ENCODE measurements at places on chromosomes 16 and 17.

DNA sequence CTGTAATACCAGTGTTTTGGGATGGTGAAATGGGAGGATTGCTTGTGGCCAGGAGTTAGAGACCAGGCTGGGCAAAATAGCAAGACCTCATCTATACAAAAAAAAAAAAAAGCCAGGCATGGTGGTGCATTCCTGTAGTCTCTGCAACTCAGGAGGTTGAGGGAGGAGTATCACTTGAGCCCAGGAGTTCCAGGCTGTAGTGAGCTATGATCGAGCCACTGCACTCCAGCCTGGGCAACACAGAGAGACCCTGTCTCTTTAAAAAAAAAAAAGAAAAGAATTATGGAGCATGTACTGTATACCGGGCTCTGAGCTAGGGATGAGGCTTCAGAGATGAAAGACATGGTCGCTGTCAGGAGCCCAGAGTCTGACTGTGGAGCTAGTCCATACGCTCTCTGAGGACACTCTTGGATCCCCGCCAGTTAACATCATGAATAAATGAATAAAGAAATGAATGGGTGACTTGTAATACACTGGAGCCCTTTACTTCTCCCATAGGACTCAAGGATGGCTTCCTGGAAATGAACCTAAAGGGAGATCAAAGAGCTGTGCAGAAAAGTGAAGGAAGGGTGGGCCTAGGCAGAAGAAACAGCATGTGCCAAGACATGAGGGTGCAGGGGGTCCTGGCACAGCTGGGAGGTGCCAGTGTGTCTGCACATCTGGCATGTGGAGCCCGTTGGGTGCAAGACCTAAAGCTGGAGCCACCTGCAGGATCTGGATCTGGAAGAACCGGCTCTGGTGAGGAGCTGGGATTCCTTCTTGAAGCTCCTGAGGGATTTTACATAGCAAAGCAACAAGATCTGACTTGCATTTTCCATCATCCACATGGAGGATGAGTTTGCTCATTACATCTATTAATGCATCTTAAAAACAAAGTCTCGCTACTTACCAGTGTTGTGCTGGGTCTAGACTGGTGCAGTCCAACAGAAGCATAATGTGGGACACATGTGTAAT, 120.4 kb downstream of the IRX3 start:
- DNase-seq, result no peak

- no peak for DNase-seq
Observed at GRCh38 chr16:47519037-47519436, 57.9 kb downstream of the PHKB start.

DNA sequence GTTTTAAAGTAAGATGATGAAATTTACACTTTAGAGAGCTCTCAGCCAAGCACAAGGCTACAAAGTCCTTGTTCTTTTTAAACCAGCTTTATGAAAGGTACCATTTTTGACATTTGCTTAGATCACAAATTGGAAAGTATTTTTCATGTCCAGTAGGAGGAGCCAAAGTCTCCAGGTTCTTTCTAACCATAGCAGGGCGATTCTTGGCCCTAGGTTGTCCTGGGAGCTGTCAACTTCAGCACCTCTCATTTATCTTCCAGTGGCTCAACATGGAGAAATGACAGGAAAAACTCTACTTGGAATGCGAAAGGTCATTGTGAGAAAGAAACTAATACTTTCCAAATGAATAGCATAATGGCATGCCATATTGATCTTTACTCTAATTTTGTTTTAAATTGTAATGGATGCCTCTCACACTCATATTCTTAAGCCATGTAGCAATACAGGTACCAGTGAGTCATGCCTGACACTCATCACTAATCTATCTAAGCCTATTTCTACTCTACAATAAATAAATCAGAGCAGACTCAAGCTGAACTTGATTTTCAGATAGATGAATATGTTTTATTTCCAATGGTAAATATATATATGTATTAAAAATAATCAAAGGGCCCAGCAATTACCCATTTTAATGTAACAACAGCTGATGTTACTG, 919.1 kb upstream of the EEF2KMT start:
- peak; percentile 71 for DNase-seq

DNA sequence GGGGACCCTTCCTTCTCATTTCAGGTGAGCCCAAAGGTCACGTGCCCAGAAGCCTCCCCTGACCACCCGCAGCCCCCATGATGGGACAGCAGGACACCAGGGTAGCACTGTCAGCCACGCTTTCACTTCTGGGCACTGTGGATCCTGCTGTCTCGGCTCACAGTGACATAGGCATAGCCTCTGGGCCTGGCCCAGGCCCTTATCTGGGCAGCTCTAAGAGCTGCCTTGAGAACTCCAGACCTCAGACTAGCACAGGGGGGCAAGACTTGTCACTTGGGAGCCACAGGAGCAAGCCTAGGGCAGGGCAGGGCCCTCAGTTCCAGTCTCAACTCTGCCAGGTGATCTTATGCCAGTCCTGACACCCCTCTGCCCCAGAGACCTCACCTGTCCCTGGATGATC, 4.7 kb downstream of the NATD1 start:
- no peak for DNase-seq

- DNase-seq, result no peak
Observed at GRCh38 chr17:59853168-59853918, 39.4 kb downstream of the TUBD1 start.

GRCh38 chr16:25838724-25839186, 147.0 kb downstream of the HS3ST4 start:
- DNase-seq, result peak; percentile 76

GRCh38 chr17:28573966-28574480, 2.7 kb downstream of the ALDOC start:
- no peak for DNase-seq

DNA sequence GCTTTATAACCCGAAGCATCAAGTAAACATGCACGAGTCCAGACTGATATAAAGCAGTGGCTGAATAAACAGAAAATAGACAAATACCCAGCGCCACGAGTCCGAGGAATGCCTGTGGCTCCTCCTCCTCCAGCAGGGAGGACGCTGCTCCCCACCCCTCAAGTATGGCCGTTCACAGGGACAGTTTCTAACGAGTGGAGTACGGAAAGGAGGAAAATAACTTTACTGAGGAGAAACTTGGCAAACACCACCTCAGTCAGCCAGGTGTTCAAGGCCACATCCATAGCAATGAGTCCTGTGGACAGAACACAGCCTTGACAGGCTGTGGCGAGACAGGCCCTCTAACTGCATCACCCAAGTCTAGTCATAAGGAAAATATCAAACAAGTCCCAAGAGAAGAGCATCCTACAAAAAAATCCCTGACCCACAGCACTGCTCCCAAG, 9.2 kb downstream of the ZDHHC7 start:
- DNase-seq, result no peak

- no peak for DNase-seq
Observed at GRCh38 chr17:1271030-1271423, 783 bp downstream of the BHLHA9 start.

DNA sequence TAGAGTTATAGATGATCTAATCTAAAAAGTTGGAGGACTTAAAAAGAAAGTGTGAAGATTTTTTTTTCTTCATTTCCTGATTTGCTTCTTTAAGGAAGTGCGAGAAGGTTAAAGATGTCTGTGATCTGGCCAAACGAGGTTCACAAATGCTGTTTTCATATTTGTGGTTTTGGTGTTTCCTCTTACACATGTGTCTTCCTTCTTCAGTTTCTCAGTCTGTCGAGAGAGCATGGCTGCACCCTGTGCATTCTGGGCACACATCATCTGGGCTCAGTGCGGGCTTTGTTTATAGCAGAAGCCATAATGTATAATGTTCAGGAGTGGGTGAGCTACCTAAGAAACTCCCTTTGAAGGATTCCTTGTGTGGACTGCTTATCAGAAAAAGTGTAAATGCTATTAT, 260.4 kb upstream of the TBX2 start:
- no peak for DNase-seq

DNA sequence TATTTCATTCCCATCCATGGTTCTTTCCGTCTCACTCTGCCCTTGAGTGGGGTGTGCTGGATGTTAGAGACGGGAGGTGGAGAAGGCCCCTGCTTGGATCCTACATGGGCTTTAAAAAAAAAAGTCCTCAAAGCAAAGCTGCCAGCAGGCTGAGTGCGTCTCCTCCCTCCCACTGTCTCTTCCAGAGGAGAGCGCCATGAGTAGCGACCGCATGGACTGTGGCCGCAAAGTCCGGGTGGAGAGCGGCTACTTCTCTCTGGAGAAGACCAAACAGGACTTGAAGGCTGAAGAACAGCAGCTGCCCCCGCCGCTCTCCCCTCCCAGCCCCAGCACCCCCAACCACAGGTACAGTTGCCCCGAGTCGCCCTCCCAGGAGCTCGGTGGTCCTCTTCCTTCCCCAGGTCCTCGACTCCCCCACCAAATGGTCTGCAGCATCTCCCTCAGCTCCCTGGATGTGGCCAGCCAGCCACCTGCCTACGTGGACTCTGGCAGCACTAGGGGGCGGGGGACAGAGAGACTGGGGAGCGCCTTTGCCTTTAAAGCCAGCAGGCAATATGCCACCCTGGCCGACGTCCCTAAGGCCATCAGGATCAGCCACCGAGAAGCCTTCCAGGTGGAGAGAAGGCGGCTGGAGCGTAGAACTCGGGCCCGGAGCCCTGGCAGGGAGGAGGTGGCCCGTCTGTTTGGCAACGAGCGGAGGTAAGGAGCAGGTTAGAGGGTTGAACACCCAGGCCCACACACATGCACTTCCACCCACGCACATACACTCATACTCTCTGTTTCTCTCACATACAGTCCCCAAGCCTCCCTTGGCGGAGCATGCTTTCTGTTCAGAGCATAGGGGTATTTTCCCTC, 68.2 kb downstream of the PLD6 start:
- no peak for DNase-seq

GRCh38 chr17:41656249-41657023, 32.1 kb upstream of the KRT17 start:
- no peak for DNase-seq

GRCh38 chr16:50360033-50360778, 8.6 kb downstream of the BRD7 start:
- no peak for DNase-seq

DNA sequence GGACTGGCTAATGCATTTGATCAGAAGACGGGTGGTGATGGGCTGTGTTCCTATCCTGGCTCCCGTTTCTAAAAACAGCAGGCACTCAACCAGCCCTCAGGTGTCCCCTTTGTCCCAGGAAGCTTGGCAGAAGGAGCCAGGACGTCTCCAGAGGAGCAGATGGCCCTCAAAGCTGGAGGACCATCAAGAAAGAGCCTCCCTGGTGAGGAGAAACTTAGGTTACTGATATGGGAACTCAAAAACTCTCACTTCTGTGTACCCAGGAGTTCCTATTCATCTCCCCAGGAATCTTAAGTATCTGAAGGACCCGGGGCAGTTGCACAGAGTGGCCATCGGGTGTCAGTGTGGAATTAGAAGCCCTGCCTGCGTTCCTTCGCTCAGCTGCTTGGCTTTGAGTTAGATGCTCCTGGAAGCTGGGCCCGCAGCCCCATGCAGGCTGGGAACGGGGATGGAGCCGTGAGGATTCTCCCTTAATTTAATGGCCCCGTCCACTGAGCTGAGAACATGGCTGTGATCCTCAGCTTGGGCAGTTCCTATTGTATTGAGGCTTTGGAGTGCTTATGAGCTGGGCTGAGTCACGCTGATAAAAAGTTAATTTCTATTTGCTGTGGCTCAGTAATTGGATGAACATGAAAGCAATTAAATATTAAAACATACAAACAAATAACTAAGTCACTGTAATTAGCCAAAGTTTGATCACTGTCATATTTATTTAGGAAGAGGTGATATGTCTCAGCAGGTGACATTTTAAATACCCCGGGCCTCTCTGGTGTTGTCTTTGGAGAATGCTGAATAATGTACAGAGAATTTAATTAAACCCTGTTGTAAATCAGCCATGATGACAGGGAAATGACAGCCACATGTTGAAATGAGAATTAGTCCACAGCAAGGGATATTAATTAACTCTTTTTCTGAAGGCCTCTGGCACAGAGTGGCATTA, 402.1 kb downstream of the SEC14L1 start:
- DNase-seq, result peak; percentile 87

GRCh38 chr17:15038656-15039055, 226.5 kb downstream of the PMP22 start:
- no peak for DNase-seq

DNA sequence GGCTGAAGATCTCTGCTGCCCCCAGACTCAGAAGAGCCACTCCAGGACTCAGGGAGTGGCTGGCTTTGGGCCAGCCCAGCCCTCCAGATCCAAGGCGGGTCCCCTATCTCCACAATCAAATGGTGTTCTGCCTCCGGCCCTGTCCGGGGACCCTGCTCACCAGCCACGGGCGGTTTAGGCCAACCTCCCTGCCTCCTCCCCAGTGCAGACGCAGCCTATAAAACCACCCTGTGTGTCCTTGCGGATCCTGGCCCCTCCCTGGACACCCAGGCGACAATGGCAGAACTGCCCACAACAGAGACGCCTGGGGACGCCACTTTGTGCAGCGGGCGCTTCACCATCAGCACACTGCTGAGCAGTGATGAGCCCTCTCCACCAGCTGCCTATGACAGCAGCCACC, at the start of gene SLC12A3:
TSS of gene SLC12A3 (plus strand) at position 248 of the 400 bp plus-strand sequence. CDS start at position 277, 29 bp downstream.
- peak; percentile 48 for DNase-seq

DNA sequence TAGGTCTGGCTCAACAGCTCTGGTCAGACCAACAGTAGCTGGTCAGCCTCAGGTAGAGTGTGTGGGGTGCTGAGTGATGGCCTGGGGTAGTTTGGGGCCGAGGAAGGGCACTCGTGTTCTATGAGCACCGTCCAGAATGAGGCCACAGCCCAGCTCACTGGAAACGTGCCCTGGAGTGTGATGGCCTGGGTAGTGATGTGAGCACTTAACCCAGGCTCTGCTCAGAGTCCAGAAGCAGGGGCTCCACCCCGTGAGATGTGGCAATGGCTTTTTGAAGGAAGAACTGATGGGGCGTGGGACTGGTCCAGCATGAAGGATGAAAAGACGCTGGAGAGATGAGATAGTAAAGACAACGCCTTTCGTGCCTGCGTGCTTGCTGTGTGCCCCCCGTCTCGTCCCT, 35.3 kb downstream of the NTN1 start:
- no peak for DNase-seq

GRCh38 chr17:82816358-82816757, 23.5 kb downstream of the ZNF750 start:
- no peak for DNase-seq
